ENCODE measurements at places on chromosomes 1 and 21.

DNA sequence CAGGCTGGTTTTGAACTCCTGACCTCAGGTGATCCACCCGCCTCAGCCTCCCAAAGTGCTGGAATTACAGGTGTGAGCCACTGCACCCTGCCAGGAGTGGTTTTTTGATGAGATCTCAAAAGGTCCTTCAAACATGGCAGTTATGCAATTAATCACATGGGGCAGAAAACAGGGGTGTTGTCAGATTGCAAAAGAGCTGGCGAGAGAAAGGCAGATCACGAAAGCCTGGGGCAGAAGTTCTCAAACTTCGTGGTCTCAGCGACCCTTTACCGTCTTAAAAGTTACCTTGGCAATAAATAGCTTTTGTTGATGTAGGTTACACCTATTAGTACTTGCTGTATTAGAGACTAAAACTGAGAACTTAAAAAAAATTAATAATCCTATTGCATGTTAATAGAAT, 16.1 kb downstream of the CNR2 start:
- DNase-seq, result no peak

GRCh38 chr1:14238472-14239307, 359.8 kb upstream of the KAZN start:
- no peak for DNase-seq

GRCh38 chr1:155247667-155248553, 7.4 kb downstream of the ENTREP3 start:
- DNase-seq, result no peak

DNA sequence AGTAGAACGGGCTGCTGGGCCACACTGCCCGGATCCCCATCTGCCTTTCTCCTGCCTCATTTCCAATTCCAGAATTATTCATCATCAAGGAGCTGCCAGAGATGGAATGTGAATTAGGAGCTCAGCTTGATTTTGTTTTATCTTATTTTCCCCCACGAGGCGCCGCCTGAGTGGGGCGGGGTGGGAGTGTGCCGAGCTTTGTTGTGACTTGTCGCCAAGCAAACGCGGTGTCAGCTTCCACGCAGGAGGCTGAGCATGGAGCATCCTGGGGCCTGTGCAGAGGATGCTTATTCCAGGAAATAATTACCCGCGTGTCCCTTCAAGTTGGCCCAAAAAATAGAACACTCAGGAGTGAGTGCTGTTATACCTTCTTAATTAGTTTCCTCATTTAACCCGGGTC, 91.2 kb downstream of the HMGB4 start:
- DNase-seq, result no peak

GRCh38 chr1:52416811-52417210, 12.4 kb downstream of the PRPF38A start:
- DNase-seq, result no peak

GRCh38 chr1:53572065-53572814, 113.0 kb downstream of the DMRTB1 start:
- DNase-seq, result no peak

DNA sequence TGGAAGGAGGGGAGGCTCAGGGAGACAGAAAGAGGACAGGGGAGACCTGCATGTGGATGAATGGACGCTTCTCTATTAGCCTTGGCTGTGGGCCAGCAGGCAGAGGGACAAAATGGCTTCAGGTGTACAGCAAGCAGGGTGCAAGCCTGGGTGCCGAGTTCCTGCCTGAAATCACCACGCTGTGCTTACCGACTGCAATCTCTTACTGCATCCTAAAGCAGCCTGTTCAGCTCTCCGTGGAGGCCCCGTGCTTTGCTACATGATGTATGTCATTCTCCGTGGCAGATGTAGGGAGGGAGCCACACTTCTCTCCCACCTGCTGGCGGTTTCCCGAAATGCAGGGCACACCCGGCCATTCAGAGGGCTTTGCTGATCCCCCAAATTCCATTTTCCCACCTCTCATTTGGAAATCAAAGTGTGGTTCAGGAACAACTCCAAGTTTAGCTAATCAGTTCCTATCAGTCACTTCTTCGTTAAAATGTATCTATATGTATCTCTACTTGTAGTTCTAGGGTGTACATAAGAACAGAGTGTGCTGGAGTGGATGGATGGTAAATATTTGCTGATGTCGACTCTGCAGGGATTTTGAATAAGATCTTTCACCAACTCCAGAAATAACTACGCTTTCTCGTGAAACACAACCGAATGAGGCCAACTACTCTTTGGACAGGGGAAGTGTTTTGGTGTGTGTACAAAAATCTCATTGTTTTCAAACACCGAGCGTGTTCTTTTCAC, 122.3 kb upstream of the BACE2 start:
- no peak for DNase-seq

- peak; percentile 72 for DNase-seq
Observed at GRCh38 chr1:93814059-93814794, 64.8 kb downstream of the DNTTIP2 start.

DNA sequence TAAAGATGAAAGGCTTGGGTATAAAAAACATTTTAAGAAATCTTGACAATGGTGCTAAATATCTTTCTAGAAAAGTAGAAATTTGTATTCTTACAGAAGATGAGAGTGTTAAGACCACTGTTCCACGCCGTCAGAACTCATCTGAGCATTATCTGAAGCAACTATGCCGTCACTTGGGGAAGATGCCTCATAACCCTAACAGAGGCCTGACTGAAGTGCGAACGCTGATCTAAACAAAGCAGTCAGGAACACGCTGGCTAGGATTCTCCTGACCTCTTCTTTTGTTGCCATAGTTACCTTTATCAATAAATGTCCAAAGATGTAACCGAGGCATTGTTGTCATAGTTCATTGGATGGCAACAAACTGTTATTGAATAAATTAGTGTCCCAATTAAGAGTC, 612.4 kb downstream of the LTN1 start:
- DNase-seq, result no peak

GRCh38 chr1:81693316-81693715, 107.4 kb upstream of the ADGRL2 start:
- DNase-seq, result no peak

DNA sequence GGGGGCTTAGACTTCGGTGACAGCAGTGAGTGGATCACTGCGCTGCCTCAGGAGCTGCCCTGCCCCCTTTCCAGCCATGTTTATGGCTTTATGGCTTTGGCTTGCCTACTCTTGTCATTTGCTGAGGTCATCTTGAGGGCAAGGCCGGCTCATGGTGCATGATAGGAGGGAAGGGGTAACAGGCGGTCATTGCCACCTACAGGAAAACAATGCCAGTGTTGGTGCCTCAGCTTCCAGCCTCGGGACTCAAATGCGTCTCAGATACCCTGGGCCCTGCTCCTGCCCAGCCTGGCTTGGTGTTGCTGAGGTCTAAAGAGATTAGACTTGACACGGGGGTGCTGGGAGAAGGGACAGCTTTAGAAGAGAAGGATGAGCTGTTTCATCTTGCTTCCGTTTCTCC, 14.5 kb downstream of the KDF1 start:
- DNase-seq, result no peak

- no peak for DNase-seq
Observed at GRCh38 chr1:175400766-175401165, 208.2 kb upstream of the KIAA0040 start.

DNA sequence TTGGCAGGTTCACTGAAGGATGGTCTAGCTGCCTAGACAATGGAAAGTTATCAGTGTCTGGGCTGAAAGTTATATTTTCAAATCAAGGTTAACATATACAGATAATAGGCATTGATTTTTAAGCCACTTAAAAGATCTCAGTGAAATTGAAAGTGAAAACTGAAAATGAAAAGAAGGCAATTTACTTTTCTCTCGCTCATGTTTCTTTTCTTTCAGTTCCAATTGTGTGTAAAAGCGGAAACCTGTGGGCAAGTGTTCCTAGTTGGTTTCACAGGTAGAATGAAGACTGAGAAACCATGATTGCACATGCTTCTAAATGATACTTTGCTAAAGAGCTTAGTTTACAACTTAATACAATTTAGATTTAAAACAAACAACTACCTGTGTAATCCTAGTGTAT, 383.7 kb downstream of the ZP4 start:
- no peak for DNase-seq

DNA sequence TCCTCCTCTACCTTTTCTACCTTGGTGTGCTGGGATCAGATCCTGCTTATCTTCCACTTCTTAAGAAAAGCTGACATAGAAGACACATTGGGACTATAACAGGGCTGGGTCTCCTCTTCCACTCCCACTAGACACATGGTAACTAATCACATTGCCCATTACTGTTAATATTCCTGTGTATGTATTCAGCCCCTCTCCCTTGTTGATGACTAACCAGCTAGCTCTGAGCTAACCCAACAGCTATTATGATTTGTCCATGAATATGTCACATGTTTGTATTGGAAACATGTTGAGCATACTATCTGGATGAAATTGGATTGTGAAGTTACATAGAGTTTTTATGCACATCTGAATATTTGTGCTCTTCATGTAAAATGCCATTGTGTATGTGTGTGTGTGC, 52.9 kb downstream of the MPZL1 start:
- no peak for DNase-seq

GRCh38 chr1:58874757-58875755, 91.2 kb upstream of the JUN start:
- DNase-seq, result no peak

- peak; percentile 55 for DNase-seq
Observed at GRCh38 chr1:157963713-157964112, 29.7 kb upstream of the KIRREL1 start.

DNA sequence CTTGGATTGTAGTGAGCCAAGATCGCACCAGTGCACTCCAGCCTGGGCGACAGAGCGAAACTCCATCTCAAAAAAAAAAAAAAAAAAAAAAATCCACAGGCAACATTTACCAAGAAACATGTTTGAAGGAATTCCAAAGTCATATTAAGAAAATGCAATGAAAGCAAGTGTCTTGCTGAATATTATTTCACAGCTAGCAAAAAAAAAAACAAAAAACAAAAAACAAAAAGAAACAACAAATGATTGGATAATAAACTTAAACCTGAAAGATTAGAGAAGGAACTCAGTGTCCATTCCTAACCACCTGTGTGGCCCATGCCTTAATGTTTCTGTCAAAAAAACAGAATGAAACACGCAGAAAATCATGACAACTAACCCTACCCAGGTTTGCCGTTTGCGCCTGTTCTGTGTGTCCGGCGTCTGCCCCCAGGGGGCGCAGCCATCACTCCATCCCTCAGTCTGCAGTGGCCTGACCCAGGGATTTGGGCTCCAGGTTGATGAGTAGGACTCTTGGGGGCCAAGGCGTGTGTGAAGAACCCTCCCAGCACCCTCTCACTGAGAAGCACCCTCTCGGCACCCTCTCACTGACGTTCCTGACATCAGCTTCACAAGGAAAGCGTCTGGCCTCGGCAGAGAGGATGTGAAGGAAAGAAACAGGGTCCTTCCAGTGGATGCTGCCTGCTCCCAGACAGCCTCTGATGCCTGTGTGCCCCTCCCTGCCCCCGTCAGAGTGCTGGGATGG, 19.2 kb upstream of the PTTG1IP start:
- DNase-seq, result peak; percentile 80

DNA sequence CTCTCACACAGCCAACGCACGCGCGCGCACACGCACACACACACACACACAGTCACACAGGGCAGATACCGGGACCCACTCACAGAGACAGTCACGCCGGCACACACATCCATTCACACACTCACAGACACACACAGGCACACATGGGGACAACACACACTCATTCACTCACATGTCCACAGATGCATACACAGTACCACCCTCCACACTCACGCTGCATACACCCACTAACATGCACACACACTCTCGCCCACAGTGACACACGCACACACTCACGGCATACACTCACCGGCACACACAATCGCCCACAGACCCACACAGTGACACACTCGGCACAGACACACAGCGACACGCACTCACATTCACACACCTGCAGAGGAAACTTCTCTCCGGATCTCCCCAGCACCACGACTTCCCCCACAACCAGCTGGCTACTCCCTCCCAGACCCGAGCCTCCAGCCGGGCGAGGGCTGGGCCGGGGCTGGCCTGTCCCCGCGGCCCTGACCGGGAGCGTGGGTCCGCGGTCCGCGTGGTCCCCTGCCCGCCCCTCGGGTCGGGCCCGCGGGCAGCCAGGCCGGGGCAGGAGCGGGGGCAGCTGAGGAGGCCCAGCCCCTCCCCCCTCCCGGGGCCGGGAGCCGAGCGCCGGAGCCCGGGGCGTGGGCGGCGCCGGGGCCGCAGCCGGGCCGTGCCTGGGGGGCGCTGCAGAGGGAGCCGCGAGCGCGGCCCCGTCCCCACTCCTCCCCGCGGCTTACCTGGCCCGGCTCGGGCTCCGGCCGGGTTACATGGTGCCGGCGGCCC, 552 bp downstream of the DLGAP3 start:
- DNase-seq, result no peak

GRCh38 chr1:4786055-4786454, 131.6 kb downstream of the AJAP1 start:
- DNase-seq, result no peak

DNA sequence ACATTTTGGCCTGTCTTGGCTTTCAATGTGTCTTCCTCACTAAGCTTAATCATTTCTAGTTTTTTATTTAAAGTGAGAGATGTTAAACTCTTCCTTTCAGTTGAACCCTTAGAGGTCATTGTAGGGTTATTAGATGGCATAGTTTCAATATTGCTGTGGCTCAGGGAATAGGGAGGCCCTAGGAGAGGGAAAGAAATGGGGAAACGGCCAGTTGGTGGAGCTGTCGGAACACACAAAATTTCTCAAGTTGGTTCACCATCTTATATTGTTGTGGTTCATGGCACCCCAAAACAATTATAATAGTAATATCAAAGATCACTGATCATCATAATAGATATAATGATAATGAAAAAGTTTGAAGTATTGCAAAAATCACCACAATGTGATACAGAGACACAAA, 31.4 kb upstream of the KAZN start:
- DNase-seq, result no peak

GRCh38 chr1:54601730-54602129, 21.6 kb downstream of the FAM151A start:
- no peak for DNase-seq

- peak; percentile 69 for DNase-seq
Observed at GRCh38 chr1:160101037-160101716, 2.8 kb upstream of the IGSF8 start.

- DNase-seq, result no peak
Observed at GRCh38 chr1:96030312-96030711, 691.3 kb upstream of the PTBP2 start.

GRCh38 chr1:156180471-156180870, 13.4 kb upstream of the SLC25A44 start:
- DNase-seq, result no peak

Data from activated CD4-positive, alpha-beta T cell treated with anti-CD3 and anti-CD28 coated beads, Interleukin-2, amount 10 ng/mL, durations not matched to agents 7 days and 5 days (primary cell).